ENCODE measurements at places on chromosomes 11 and 22.
A peak's percentile ranks its signal among the peaks of the same experiment; 100 is the strongest.

- no peak for DNase-seq
These were observed 13.5 kb upstream of the ZNF74 start for GRCh38 chr22:20380486-20380885.

GRCh38 chr22:17944256-17944655, 80.1 kb downstream of the MICAL3 start:
- no peak for DNase-seq

GRCh38 chr11:16393340-16393739, 37.0 kb upstream of the SOX6 start:
- DNase-seq = no peak

DNA sequence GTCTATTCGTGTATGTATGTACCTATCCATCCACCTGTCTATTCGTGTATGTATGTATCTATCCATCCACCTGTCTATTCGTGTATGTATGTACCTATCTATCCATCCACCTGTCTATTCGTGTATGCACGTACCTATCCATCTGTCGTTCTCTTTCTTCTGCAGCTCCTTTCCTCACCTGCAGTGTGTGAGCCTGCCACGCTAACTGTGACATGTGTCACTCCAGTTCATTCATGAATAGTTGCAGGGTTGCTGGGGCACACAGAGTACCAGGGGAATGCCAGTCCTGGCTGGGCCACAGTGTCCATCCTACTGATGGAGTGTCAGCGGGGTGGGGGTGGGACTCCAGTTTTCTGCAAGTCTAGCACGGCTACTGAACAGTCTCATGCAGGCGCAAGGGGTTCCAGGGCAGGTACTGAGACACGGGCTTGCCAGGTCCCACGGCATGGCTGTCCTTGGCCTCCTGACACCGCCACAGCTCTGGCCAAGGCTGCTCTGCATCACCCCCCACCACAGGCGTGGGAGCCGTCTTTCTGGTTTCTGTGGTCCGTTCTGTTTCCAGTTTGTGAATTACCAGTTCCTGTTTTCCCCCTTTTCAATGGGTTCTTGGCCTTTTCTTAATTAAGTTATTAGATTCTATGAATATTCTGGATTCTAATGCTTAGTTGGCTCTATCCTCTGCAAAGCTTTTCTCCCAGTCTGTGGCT, 88.8 kb upstream of the CLDN5 start:
- DNase-seq = no peak

DNA sequence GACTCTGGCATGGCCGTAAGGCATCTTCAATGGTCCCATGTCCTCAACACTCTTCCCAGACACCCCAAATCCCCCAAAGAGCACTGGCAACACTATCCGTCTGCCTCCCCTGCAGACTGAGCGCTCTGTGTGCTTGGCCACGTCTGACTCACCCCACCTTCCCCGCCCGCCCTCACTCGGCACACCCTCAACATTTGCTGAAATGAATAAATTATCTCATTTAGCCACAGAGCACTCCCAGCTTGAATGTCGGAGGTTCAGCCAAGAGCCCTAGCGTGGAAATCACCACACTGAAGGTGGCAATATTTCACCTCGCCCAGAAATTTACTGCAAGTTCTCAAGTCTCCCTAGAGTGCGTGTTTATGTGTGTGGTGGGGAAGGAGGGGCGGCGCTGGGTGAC, 46.6 kb upstream of the TCF20 start:
- DNase-seq = peak; percentile 69

- no peak for DNase-seq
These were observed 1.2 kb downstream of the ALDH3B1 start for GRCh38 chr11:68011051-68011943.

GRCh38 chr11:45751430-45751829, 53.5 kb upstream of the SLC35C1 start:
- no peak for DNase-seq

DNA sequence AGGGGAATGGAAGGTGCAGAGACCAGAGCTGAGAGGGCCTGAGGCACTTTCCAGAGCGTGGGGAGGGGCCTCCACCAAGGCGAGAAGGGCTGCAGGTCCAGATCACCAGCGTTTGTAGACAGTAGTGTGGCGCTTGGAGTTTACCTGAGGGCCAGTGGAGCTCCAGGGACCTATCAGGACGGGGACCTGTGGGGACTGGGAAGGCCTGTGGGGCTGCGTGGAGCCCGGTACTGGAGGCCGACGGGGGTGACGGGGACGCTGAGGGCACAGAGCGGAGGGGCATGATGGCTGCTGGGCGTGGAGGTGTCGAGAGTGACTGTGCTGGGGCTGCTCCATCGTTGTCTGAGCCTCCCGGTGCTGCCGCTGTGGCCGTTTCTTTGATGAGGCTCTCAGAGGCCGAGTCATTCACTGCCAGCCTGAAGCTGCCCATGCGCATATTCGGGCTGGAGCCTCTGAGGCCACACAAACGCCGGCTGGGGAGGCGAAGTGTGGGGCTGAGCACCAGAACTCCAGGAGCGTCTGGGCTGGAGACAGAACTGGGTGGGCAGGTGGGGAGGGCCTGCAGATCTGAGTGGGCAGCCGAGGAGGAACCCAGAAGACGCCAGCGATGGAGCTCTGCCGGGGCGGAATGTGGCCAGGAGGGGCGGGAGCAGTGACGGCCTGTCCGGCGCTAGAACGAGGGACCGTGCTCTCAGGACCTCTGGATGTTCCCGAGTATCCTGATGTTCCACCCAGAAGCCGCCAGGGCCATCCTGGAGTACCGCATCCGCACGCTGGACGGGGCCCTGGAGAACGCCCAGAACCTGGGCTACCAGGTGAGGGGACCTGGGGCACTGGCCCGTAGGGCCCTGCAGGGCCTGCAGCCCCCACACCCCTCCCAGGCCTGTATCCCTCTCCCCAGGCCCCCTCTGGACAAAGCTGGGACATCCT, 2.6 kb downstream of the PGGHG start:
- no peak for DNase-seq

DNA sequence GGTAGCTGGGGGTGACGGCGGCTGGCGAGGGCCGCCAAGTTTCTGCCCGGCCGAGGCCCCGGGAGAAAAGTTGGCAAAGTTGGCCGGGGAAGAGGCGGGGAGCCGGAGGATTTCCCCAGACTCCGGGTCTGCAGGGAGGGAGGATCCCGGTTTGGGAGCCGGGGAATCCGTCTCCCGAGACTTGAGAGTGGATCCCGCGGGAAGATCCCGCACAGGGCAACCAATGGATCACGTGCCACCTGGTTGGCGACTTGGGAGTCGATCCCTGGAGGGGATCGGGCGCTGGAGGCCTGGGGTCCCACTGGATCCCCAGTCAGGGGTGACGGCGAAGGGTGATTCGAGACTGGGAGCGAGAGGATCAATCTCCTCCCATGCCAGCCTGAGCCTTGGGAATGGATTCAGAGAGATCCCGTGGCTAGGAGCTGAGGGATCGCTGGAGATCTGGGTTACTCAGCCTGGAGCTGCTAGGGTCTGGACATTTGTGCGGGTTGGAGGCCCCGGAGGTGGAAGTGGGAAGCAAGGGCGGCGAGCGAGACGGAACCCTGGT, 394 bp downstream of the KIAA1671 start:
- DNase-seq = peak; percentile 28

- no peak for DNase-seq
These were observed 60.0 kb downstream of the GRK3 start for GRCh38 chr22:25624476-25624875.

Data from stimulated activated CD8-positive, alpha-beta memory T cell treated with anti-CD3 and anti-CD28 coated beads, Interleukin-4, amount 100 ng/mL, for 48 hours (primary cell).